Activated CD4-positive, alpha-beta T cell treated with anti-CD3 and anti-CD28 coated beads for 24 hours (primary cell): ENCODE measurements at places on chromosomes 2 and 18.

DNA sequence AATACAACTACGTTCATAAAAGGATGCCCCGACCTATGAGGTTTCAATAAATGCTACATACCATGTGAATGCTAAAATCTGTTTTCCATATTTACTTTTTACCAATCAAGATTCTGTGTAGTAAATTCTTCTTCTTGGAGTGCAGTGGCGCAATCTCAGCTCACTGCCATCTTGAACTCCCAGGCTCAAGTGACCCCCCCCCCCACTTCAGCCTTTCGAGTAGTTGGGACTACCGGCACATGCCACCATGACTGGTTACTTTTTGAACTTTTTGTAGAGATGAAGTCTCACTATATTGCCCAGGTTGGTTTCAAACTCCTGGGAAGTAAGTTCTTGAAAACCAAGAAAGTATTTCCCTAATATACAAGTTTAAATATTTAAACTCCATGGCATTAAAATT lies 14.4 kb upstream of the USP34 start:
- no peak for DNase-seq

GRCh38 chr2:221515864-221516263 lies 56.2 kb downstream of the EPHA4 start:
- no peak for DNase-seq

DNA sequence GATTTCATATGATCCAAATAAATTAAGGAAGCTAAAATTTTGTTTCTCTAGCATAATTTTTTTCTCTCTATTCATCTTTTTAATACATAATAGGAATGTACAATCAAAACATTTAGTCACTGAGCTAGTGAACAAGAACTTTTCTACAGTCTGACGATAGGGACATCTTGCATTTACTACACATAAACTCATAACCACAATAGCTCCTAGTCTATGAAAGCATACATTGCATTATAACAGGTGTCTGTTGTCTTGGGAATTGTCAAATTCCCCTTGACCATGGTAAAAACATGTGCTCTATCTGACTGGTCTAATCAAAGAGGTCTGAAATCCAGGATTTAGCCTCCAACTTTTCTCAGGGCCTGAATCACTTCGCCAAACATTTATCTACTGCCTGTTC lies 144.8 kb downstream of the FAM124B start:
- DNase-seq, result no peak

DNA sequence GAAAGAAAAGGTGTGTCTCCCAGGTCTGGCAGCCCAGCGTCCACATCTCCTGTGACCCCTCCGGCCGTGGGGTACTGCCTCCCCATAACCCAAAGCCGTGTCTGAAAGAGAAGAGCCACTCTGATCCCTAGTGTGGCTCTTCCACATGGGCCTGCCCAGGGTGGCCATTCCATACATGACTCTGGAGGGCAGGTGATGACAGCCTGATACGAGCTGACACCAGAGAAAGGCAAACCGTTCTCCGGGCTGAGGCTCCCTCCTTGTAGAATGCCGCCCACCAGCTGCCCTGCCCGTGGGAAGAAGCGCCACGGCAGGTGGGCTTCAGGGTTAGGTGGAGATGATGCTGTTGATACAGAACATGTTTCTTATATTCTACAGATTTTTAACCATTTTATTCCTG lies 451.6 kb upstream of the SALL3 start:
- no peak for DNase-seq

GRCh38 chr2:145597006-145597405 lies 1077.1 kb upstream of the ZEB2 start:
- DNase-seq, result no peak

DNA sequence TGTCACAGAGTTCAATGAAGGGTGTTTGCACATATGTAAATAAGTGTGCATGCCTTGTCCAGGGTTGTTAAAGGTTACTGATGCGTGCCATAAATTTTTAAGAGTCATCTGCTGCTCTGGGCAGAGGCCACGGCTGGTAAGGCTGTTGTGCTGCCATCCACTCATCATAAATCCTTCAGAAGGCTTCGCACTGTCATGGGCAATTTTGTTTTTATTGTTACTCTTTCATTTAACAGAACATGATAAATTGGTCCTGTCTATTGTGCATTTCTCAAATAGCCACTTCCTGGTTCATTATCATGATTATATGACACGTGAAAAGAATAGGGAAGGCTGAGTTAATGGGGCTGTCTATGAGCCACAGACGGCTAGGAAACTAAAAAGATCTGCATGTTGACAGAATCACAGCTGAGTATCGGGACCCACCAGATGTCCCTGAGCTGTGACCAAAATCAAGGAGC lies 634.3 kb upstream of the SOX11 start:
- DNase-seq, result no peak

- no peak for DNase-seq
Measured at GRCh38 chr2:229098801-229099200, 172.3 kb downstream of the PID1 start.
